ENCODE measurements at places on chromosomes 5 and 9. TPM values are rescaled to one million over a fixed set of nuclear protein-coding genes. Genes with fewer than 3 reads are reported as not detected.
A peak's percentile ranks its signal among the peaks of the same experiment; 100 is the strongest.

- no peak overlapping the region for H3K27ac ChIP-seq
These were observed 138.9 kb downstream of the RGS3 start for GRCh38 chr9:113602126-113603047.

The NTRK2 gene
- total RNA-seq = 2.5 TPM

GRCh38 chr5:78075301-78075700, 219.2 kb downstream of the AP3B1 start:
- DNase-seq = no peak
- no peaks in the 10 kb centered on the region for H3K4me1 ChIP-seq

DNA sequence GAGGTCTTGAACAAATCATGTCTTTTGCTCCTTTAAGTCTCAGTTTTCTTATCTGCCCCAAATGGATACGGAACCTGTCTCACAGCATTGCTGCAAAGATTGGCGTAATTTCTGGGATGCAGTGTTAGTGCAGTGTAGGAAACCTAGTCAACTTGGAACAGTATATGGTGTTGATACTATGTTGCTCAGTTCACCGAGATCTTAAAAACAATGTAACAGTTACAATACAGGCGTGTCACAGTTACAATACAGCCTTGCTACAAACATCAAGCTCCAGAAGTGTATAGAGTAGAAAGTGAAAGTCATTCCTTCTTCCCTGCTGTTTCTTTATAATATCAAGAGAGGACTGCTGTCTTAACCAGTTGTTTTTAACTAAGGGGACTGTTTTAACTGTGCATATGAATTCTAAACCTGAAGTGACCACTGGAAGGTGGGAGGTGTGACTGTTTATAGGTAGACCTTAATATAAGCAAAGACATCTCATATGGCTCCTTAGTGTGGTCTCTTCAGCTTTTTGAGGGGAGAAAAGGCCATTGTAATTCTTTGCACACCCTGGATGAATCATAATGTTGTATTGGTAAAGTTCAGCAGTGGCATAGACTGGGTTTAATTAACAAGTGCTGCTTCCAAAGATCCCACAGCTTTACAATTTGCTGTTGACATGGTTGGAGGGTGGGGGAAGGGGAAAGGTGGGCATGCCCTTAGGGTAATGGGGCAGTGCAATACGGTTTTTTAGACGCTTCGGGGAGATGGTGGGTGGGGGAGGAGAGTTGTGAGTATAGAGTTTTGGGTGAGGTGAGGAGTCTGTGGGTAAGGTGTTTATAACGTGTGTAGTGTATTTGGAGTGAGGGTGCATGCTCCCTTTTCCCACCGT, 12.9 kb downstream of the PRRC2B start:
- no peak for DNase-seq
- no peak overlapping the region for H3K4me3 ChIP-seq
- peak overlapping the region; percentile 86 for H3K27ac ChIP-seq
- H3K27me3 ChIP-seq = no peaks in the 10 kb centered on the region
- H3K36me3 ChIP-seq = no peaks in the 10 kb centered on the region

The OGN gene
- total RNA-seq = 0.11 TPM

The SELENOP gene
- 83.0 TPM for total RNA-seq

GRCh38 chr9:72326641-72327040, 38.4 kb downstream of the ZFAND5 start:
- no peak overlapping the region for H3K27ac ChIP-seq
- no peaks in the 10 kb centered on the region for H3K36me3 ChIP-seq
- H3K4me3 ChIP-seq = no peak overlapping the region
- peak; percentile 46 for DNase-seq
- no peaks in the 10 kb centered on the region for H3K4me1 ChIP-seq

GRCh38 chr5:150413176-150413901, 629 bp upstream of the CD74 start:
- H3K4me3 ChIP-seq = no peak overlapping the region
- H3K36me3 ChIP-seq = no peaks in the 10 kb centered on the region
- no peaks in the 10 kb centered on the region for H3K27me3 ChIP-seq

GRCh38 chr9:27195191-27195590, 86.2 kb downstream of the TEK start:
- H3K4me3 ChIP-seq = no peak overlapping the region
- H3K27me3 ChIP-seq = no peaks in the 10 kb centered on the region
- H3K36me3 ChIP-seq = no peaks in the 10 kb centered on the region
- DNase-seq = no peak
- H3K4me1 ChIP-seq = no peaks in the 10 kb centered on the region
- H3K27ac ChIP-seq = no peak overlapping the region

DNA sequence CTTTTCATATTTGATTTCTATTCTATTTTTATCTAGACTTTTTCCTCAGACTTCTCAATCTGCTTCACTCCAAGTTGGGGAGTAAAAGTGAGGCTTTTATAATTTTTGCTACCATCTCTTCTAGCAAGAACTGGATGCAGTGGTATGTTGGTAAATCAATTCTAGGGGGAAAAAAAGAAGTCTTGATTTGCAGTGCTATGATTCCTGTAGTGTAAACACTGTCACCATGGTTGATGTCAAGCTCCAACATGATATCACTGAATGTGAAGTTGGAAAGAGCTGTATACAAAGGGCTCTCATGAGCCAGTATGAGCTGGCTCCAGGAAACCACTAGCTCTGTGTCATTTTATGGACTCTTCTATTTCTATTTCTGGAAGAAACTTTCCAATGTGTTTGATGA, 439.2 kb downstream of the NTRK2 start:
- H3K36me3 ChIP-seq = no peaks in the 10 kb centered on the region
- no peaks in the 10 kb centered on the region for H3K4me1 ChIP-seq
- DNase-seq = no peak

- H3K27ac ChIP-seq = no peak overlapping the region
- H3K27me3 ChIP-seq = peaks cover 19% of the 10 kb centered on the region
- H3K36me3 ChIP-seq = no peaks in the 10 kb centered on the region
- DNase-seq = no peak
- no peak overlapping the region for H3K4me3 ChIP-seq
These were observed 29.8 kb downstream of the OR2K2 start for GRCh38 chr9:111300140-111300735.

DNA sequence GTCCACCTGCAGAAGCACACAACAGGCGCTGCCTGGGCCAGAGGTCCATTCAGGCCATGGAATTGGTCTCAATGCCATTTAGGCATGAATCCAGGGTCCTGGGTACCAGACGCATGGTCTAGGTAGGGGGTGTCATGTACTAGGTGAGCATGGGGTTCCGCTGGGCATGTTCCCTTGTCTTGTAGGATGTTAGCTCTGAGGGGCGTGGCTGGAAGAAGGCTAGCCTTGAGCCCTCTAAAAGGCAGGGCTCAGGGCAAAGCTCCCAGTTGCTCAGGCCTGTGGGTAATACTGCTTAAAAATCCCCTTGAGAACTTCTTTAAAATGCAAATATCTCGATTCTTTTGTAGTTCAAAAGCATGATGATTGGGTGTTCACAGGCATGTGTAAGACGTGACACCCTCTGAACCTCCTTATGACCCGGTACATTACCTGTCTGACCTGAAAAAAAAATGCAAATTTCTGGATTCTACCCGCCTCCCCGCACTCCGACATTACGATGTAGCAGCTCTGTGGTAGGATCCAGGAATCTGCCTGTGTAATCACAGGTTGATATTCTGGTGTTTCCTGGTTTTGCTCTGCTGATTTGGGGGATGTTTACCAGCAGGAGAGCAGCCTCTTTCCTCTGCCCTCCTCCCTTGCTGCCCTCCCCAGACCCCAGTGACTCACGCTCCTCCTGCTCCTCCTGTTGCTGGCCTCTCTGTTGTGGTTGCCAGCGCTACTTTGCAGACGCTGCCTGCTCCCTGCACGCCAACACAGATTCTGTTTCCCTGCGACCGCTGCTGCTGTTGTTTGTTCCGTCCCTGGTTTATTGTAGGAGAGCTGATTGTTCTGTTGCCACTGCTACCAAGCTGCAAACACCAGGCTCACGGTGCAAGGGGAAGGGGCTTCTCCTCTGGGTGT, 5.7 kb downstream of the TMC1 start:
- peak; percentile 23 for DNase-seq
- no peak overlapping the region for H3K27ac ChIP-seq
- no peaks in the 10 kb centered on the region for H3K27me3 ChIP-seq
- H3K36me3 ChIP-seq = no peaks in the 10 kb centered on the region
- no peaks in the 10 kb centered on the region for H3K4me1 ChIP-seq

The RABEPK gene
- total RNA-seq = 16.1 TPM

- no peak overlapping the region for H3K27ac ChIP-seq
- H3K27me3 ChIP-seq = no peaks in the 10 kb centered on the region
- H3K4me1 ChIP-seq = no peaks in the 10 kb centered on the region
- no peak overlapping the region for H3K4me3 ChIP-seq
These were observed 42.3 kb downstream of the SHOC1 start for GRCh38 chr9:111752455-111752854.

DNA sequence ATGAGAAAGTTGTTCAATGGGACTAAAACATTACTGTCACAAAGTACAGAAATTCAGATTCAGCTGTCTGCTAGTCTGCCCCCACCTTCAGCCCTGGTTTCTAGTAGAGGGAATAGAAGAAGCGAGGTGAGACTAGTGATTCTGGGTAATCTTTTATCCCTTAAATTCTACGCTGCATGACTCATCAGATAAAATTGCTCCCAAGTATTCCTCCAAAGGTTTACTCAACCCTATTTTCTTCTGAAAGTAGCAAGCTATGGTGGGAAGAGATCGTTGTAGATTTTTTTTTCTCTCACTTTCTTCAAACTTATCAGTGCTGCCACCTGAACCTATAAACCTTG, 318.9 kb upstream of the RIOK2 start:
- no peaks in the 10 kb centered on the region for H3K27me3 ChIP-seq
- peak; percentile 1 for DNase-seq
- no peaks in the 10 kb centered on the region for H3K36me3 ChIP-seq
- H3K4me3 ChIP-seq = no peak overlapping the region
- H3K4me1 ChIP-seq = peaks cover 16% of the 10 kb centered on the region
